ENCODE measurements at places on chromosomes 5 and 9. TPM values are rescaled to one million over a fixed set of nuclear protein-coding genes. Genes with fewer than 3 reads are reported as not detected.

The ADGRV1 gene
- 0.32 TPM for total RNA-seq

The ACOT12 gene
- not detected for total RNA-seq

The LHX6 gene
- total RNA-seq = 4.8 TPM

The DOK3 gene
- 7.2 TPM for total RNA-seq

The SLC1A3 gene
- total RNA-seq = 122 TPM

The NOXA1 gene
- 2.9 TPM for total RNA-seq

The MSX2 gene
- 11.5 TPM for total RNA-seq

The SLC9A3 gene
- total RNA-seq = 1.1 TPM

The IL4 gene
- not detected for total RNA-seq

GRCh38 chr5:169647566-169647965 lies 10.5 kb downstream of the DOCK2 start:
- H3K36me3 ChIP-seq = no peaks in the 10 kb centered on the region
- H3K4me3 ChIP-seq = no peak overlapping the region
- no peak overlapping the region for H3K27ac ChIP-seq
- no peak for DNase-seq
- H3K4me1 ChIP-seq = peaks cover 12% of the 10 kb centered on the region
- no peaks in the 10 kb centered on the region for H3K27me3 ChIP-seq

GRCh38 chr5:141694479-141694878 lies 12.4 kb upstream of the ARAP3 start:
- peaks cover 4% of the 10 kb centered on the region for H3K4me1 ChIP-seq
- no peak for DNase-seq
- H3K27me3 ChIP-seq = no peaks in the 10 kb centered on the region
- H3K27ac ChIP-seq = no peak overlapping the region
- H3K4me3 ChIP-seq = no peak overlapping the region

DNA sequence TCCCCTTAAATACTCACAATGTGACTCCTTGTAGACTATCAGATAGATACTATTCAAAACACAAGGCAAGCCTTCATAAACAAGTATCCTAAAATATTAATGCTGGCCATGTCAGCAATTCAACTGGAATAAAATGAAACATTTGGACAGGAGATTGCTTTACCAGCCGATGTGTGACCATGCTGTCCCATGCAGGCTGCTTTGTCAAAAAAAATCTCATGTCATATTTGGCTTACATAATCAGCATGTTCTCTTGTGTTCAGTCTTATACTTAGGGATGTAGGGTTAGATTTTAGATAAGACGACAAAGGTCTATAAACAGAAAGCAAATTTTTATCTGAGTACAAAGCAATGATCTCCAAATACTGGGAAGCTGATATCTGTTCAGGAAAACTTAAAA lies 108.5 kb downstream of the NR6A1 start:
- no peaks in the 10 kb centered on the region for H3K4me1 ChIP-seq
- no peak for DNase-seq
- no peak overlapping the region for H3K4me3 ChIP-seq
- H3K36me3 ChIP-seq = no peaks in the 10 kb centered on the region

GRCh38 chr5:17183831-17184230 lies 33.6 kb upstream of the BASP1 start:
- H3K4me1 ChIP-seq = peaks cover 7% of the 10 kb centered on the region
- H3K27me3 ChIP-seq = no peaks in the 10 kb centered on the region
- H3K4me3 ChIP-seq = no peak overlapping the region
- no peaks in the 10 kb centered on the region for H3K36me3 ChIP-seq

DNA sequence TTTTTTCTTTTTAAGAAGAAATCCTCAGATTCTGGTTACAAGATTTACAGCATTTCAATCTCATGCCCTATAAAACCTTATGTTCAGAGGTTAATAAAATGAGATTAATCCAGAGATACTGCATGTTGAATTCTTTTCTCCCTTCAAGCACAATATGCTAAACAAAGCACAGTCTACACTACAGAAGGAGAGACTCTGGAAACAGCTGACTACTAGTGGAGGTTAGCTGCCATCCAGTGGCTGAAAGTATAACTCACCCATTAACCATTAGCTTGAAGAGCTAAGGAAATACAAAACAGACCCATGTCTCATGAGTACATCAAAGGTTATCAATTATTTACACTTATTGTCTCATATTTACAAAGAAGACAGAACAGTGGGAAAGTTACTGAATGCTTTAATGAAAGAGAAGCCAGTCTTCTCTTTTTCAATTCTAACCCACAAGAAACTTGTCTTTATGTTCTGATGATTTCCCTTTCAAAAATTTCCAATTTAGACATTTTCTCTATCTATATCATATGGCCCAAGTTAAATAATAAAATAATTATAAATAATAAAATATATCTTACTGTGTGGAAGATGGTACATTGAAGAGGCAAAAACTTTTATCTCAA lies 12.7 kb upstream of the DNAH5 start:
- no peaks in the 10 kb centered on the region for H3K36me3 ChIP-seq
- no peaks in the 10 kb centered on the region for H3K27me3 ChIP-seq
- H3K4me1 ChIP-seq = no peaks in the 10 kb centered on the region
- DNase-seq = no peak
- H3K27ac ChIP-seq = no peak overlapping the region
- no peak overlapping the region for H3K4me3 ChIP-seq

GRCh38 chr5:17440766-17441165 lies 57.3 kb upstream of the TAF11L2 start:
- no peaks in the 10 kb centered on the region for H3K27me3 ChIP-seq
- H3K27ac ChIP-seq = no peak overlapping the region
- H3K36me3 ChIP-seq = no peaks in the 10 kb centered on the region
- H3K4me3 ChIP-seq = no peak overlapping the region

DNA sequence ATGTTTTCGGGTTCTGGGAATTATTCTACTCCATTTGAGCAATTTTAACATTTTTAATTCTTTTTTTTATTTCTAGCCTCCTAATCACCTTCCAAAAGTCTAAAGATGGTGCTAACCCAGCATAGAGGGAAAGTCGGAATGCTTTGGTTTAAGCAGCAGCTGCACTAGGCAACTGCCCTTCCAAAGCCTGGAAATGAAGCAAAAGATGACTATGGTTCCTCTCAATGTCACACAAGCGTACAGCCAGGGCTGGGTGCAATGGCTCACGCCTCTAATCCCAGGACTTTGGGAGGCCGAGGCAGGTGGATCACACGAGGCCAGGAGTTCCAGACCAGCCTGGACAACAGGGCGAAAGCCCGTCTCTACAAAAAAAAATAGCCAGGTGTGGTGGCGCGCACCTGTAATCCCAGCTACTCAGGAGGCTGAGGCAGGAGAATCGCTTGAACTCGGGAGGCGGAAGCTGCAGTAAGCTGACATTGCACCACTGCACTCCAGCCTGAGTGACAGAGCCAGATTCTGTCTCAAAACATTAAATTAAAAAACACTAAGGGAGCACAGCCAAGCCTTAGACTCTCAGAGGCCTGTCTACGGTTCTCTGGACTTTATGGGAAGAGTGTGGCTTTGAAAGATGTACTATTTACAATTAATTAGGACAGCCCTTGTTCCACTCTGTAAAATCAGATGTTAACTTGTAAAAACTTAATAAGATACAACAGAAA lies 33.1 kb downstream of the ADAM19 start:
- no peak overlapping the region for H3K27ac ChIP-seq
- DNase-seq = no peak
- H3K27me3 ChIP-seq = no peaks in the 10 kb centered on the region
- no peaks in the 10 kb centered on the region for H3K36me3 ChIP-seq
- no peak overlapping the region for H3K4me3 ChIP-seq

Data from breast epithelium (tissue), 4 donors.